Central memory CD4-positive, alpha-beta T cell (primary cell): ENCODE measurements at places on chromosomes 16 and 17.

DNA sequence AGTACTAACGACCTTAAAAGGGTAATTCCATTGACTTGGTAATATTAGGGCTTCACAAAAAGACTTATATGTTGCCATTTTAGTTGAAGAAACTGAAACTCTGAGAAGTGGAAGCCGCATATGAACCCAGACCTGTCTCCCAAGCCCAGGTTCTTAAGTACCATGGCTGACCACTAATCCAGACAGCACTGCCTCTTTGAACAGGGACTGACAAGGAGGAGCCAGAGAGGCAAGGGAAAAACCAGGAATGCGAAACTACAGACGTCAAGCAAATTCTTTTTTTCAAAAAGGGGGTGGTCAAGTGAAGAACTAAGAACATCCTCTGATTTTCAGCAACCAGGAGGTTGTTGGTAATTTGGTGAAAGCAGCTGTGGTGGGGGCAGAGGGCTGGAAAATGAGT, 15.2 kb downstream of the CYB5D1 start:
- no peak for DNase-seq

DNA sequence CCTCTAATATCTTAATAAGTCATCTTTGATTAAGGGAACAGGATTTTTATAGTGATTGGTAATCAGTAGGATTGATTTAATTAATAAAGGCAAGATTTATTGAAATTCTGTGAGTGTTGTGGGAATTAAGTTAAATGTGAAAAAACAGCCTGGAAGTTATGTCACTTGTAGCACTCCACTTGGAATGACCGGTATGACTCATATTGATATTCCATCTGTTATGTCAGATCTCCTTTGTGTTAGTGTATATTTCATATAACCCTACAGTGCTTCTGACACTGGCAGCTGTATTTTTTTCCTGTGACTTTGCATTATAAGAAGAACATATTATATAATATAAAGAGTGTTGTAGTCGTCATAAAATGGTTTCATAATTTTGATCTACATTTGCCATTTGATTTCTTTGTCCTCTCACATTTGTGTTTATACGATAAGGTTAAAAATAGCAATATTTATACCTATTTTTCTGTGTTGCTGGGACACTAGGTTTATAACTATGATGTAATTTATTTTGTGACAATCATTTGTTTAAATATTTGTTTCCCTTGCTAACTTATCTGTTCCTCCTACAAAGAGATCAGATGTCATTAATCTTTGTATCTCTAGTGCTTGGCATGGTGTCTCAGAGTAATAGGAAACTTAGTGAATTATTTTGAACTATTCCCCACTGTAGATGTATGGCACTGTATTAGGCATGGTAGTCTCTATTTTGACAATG, 249.0 kb downstream of the BCAS3 start:
- DNase-seq = no peak

DNA sequence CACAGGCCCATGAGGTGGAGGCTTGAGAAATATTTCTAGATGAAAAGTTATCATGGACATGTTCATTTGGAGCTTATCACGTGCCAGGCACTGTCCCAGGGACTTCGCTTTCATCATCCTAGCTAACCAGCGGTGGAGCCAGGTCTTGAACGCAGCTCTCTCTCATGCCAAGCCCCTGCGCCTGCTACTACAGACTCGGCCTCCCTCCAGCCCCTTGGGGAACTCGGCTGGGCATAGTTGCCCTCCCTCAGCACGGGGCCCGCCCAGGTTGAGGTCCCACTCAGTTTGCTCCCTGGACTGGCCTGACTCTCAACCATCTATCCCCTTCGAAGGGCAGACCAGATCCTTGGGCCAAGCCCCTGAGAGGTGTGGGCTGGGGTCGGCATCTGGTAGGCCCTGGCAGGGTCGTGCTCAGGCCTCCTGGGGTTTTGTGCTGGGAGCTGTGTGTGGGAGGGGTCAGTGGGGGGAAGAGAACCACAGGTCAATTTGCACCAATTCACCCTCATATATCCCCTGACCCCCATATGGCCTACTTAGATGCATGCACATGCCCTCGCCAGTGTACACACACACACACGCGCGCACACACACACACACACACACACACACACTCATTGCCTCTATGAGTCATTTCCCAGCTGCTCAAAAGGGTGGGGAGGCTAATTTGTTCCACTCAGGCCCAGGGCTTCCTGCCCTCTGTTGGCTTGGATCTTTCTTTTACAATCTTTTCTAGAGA, 12.1 kb upstream of the SCN4A start:
- DNase-seq = peak; percentile 42

- DNase-seq = no peak
These were observed 35.8 kb downstream of the NF1 start for GRCh38 chr17:31130286-31131224.

- DNase-seq = peak; percentile 77
These were observed at the start of gene WWP2 for GRCh38 chr16:69761983-69762813. Gene WWP2, plus strand, starts transcription at chr16:69762332. Its CDS starts 24,679 bp downstream, at chr16:69787011.

DNA sequence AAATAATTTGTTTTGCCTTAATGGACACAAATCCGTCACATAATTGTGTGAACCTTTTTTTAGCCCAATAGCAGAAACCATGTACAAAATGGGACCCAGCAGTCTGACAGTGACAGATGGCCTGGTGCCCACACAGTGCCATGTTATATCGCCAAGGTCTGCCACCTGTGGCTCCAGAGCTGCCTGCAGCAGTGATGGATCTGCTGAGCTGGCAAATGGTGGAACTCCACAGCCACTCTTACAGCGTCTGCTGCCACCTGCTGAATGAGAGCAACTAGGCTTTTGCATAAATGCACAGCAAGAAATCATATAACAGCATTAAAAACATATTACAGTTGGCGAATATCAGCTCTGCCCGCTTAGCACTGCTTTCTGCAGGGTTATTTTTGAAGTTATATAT, 59.4 kb downstream of the NUP93 start:
- peak; percentile 3 for DNase-seq

DNA sequence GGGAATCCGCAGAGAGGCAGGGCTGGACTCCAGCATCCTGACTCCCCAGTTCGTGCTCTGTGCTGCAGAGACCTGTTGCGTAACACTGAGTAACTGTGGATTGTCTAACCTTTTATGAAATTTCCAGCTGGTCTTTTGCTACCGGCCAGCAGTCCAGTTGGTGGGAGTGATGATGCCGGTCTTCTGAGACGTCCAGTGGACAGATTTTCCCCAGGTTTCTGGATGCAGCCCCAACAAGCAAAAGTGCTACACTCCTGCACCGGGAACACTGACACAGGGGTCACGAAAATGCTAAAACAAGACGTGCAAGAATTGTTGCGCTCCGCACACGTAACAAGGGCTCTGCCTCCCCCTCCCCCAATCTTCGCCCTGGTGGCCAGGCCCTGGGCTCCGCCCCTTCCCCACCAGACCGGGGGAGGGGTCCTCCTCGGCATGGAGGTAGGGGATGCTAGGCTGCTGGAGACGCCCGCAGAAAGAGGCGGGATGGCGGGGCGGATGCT, 701 bp upstream of the MRC2 start:
- no peak for DNase-seq

- no peak for DNase-seq
These were observed 5.2 kb downstream of the BAIAP2 start for GRCh38 chr17:81039854-81040758.

DNA sequence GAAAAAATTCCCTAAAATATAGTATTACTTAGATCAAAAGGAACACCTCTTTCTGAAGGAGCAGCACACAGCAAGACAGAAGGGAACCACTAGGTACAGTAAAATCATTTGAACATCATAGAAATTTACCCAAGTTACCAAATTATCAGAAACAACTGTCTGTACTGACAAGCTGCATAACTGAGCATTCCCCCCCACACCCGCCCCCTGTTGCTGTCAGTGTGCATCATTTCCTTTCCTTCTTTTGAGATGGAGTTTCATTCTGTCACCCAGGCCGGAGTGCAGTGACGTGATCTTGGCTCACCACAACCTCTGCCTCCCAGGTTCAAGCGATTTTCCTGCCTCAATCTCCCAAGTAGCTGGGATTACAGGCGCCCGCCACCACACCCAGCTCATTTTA, 120.7 kb downstream of the TRIM37 start:
- DNase-seq = no peak

DNA sequence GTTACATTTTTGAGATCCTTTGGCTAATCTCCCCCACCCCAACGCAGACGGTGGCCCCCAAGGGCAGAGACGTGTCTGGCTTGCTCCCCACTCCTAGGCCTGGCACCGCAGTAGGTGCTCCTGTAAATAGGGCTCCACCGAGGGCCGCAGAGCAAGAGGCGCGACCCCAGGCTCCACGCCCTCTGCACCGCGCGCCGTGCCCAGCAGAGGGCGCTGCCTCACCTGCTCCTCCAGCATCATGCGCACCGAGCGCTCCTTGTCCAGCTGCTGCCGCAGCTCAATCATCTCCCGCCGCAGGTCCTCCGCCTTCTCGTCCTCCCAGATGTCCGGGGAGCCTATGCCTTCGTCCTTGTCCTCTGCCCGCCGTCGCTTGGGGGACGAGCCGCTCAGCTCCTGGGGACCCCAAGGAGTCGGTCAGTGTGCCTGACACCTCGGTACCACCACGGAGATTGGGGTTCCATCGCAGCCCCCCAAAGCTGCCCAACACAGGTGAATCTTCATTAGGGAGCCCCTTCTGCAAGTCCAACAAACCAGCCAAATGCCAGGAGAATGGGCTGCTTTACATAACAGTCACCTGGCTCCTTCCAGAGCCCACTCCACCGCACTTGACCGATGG, 11.2 kb downstream of the TFAP4 start:
- DNase-seq = no peak

DNA sequence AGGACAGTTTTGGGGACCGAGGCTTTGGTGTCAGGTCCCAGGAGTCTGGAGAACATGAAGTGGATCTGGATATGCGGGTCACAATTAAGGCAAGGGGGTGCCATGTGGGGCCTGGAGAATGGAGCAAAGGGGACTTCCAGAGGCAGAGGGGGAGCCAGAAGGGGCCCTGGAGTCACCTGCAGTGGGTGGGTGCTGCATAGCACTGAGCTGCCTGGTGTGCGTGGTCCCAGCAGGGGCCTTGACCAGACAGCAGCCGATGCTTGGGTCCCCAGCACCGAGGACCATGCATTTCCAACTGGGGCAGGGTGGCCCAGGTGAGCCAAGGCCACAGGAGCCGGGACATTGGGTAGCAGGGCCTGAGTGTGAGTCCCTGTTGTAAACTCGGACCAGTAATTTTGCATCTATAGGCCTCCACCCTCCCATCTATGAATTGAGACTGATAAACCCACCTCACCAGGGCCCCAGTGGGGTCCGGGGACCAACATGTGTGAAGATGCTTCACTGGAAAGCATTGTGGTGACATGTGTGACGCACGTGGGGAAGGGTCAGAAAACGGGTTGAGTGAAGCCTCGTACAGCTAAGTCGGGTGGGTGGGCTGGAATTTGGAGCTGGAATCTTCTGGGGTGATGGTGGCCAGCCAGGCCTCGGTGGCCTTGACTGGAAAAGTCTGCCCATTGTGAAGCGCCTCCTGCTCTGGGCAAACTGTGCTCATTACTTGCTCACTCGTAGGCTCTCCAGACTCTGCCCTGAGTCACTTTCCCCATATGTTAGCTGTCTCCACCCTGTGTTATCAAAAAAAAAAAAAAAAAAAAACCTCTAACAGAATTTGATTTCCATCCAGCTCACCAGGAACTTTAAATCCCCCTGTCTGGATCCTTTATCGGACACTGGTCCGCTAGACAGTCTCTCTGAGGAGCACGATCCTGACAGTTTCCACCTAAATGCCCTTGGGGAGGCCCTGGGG, 90.5 kb upstream of the ZNF469 start:
- DNase-seq = no peak

GRCh38 chr16:15041271-15042004, 14.4 kb downstream of the NTAN1 start:
- no peak for DNase-seq

GRCh38 chr16:75306099-75306762, 54.8 kb upstream of the BCAR1 start:
- DNase-seq = no peak

- DNase-seq = no peak
These were observed 46.3 kb downstream of the ABCC12 start for GRCh38 chr16:48109475-48109874.

- no peak for DNase-seq
These were observed 68.9 kb upstream of the KCNJ16 start for GRCh38 chr17:70006159-70006558.

DNA sequence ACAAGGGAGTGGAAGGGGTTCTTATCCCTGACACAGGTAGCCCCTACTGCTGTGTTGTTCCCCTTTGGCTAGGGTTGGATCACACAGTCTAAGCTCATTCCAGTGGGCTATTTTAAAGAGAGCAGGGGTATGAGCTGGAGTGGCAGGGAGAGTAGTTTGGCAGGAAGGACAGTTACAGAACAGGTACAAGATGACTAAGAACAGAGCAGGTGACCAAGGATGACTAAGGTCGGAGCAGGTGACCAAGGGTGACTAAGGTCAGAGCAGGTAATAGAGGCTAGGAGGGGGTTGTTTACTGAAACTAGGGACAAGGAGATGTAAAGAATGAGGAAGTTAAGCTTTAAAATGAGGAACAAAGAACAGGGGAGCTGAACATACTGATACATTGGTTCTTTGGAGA, 58.8 kb downstream of the UTP18 start:
- no peak for DNase-seq

GRCh38 chr16:21145738-21146137, 4.9 kb downstream of the DNAH3 start:
- DNase-seq = no peak
